Sigmoid colon (tissue), 7 donors: ENCODE measurements at places on chromosomes 7 and 10. TPM values are rescaled to one million over a fixed set of nuclear protein-coding genes. Genes with fewer than 3 reads are reported as not detected.

The UNC5B gene
- total RNA-seq = 1.8 TPM

- no peaks in the 10 kb centered on the region for H3K36me3 ChIP-seq
- no peaks in the 10 kb centered on the region for H3K27me3 ChIP-seq
- no peak overlapping the region for H3K4me3 ChIP-seq
- H3K4me1 ChIP-seq = no peaks in the 10 kb centered on the region
- H3K27ac ChIP-seq = no peak overlapping the region
These were observed 8.2 kb downstream of the BLNK start for GRCh38 chr10:96263176-96263575.

The LRIT1 gene
- not detected for total RNA-seq

- no peaks in the 10 kb centered on the region for H3K27me3 ChIP-seq
- peaks cover 4% of the 10 kb centered on the region for H3K4me1 ChIP-seq
- no peak within 1 kb of the TSS for H3K27ac ChIP-seq
- DNase-seq = no peak
- H3K36me3 ChIP-seq = peaks cover 2% of the 10 kb centered on the region
- no peak within 1 kb of the TSS for H3K4me3 ChIP-seq
These were observed at the start of gene SSMEM1 for GRCh38 chr7:130207642-130208041. Gene SSMEM1, plus strand, starts transcription at chr7:130207860. Its CDS starts 51 bp downstream, at chr7:130207911.

DNA sequence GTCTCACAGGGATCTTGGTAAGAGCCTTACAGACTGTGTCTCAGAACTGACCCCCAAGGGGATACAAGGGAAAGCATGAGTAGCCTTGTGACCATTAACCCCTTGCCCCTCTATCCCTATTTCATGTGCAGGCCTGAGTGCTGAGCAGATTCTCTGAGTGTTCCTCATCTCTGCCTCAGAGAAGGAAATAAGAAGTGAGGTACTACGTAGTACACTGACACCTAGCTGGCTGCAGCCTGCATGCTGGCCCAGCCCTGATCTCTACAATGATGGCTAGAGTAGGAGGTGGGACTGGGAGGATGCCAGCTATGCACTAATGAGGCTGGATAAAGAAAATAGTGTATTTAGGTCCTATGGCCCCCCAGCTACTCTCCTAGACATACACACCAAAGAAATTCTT is 174.9 kb upstream of the HPS1 start:
- no peaks in the 10 kb centered on the region for H3K4me1 ChIP-seq
- H3K27ac ChIP-seq = no peak overlapping the region
- H3K4me3 ChIP-seq = no peak overlapping the region
- H3K36me3 ChIP-seq = no peaks in the 10 kb centered on the region
- DNase-seq = no peak
- H3K27me3 ChIP-seq = no peaks in the 10 kb centered on the region

GRCh38 chr7:51327287-51327717 is 10.7 kb upstream of the COBL start:
- no peak overlapping the region for H3K27ac ChIP-seq
- no peak for DNase-seq
- no peaks in the 10 kb centered on the region for H3K27me3 ChIP-seq
- H3K36me3 ChIP-seq = no peaks in the 10 kb centered on the region
- H3K4me1 ChIP-seq = no peaks in the 10 kb centered on the region

- no peak for DNase-seq
- no peaks in the 10 kb centered on the region for H3K36me3 ChIP-seq
- H3K27me3 ChIP-seq = no peaks in the 10 kb centered on the region
- no peak overlapping the region for H3K27ac ChIP-seq
- H3K4me3 ChIP-seq = no peak overlapping the region
These were observed 105.8 kb upstream of the VIPR2 start for GRCh38 chr7:159250471-159250870.

DNA sequence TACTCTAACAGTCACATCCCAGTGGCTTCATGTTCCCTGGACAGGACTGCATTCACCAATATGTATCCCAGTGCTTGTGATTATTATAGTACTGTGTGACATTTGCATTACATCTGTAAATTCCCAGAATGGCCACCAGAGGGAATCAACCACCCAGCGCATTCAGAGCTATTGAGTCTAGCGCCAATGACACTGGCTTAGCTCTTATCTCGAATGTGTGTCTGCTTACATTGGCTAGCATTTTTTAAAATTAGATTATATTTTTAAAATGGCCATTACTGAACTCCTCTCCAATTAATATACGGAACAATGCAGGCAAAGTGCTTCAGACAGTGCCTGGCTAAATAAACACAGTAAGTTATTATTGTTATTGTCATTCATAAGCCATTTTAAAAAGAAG is 36.3 kb downstream of the TRIL start:
- peaks cover 10% of the 10 kb centered on the region for H3K4me1 ChIP-seq
- H3K27ac ChIP-seq = no peak overlapping the region
- H3K36me3 ChIP-seq = no peaks in the 10 kb centered on the region
- H3K4me3 ChIP-seq = no peak overlapping the region
- no peaks in the 10 kb centered on the region for H3K27me3 ChIP-seq

GRCh38 chr7:26168458-26169023 is 16.5 kb downstream of the NFE2L3 start:
- H3K4me1 ChIP-seq = no peaks in the 10 kb centered on the region
- no peak overlapping the region for H3K27ac ChIP-seq
- peaks cover 4% of the 10 kb centered on the region for H3K27me3 ChIP-seq
- no peaks in the 10 kb centered on the region for H3K36me3 ChIP-seq
- no peak for DNase-seq

GRCh38 chr7:95700917-95701316 is 71.4 kb upstream of the DYNC1I1 start:
- no peak for DNase-seq
- H3K27me3 ChIP-seq = no peaks in the 10 kb centered on the region
- no peaks in the 10 kb centered on the region for H3K36me3 ChIP-seq
- no peak overlapping the region for H3K4me3 ChIP-seq

DNA sequence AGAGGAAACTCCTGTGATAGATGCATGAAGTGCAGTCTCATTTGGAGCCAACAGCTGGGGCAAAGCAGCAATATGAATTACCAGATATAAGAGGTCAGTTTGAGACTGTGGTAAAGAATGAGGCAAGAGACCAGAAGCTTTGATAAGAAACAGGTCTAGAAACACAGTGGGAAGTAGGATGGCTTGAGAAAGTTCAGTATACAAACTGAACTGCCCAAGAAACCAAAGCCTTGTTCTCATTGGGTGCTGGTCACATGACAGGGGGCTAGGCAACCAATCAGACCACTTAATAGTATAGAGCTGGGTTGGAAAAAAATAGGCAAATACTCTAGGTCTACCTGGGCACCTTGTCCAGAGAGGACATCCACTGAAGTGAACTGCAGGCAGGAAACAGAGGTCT is 46.2 kb upstream of the PLCE1 start:
- DNase-seq = no peak
- H3K4me1 ChIP-seq = no peaks in the 10 kb centered on the region
- no peak overlapping the region for H3K27ac ChIP-seq

The WIPF3 gene
- 4.7 TPM for total RNA-seq

The ETV1 gene
- total RNA-seq = 13.6 TPM

GRCh38 chr10:20870834-20871233 is 26.3 kb downstream of the NEBL start:
- no peaks in the 10 kb centered on the region for H3K36me3 ChIP-seq
- no peaks in the 10 kb centered on the region for H3K27me3 ChIP-seq
- no peaks in the 10 kb centered on the region for H3K4me1 ChIP-seq

- H3K4me1 ChIP-seq = no peaks in the 10 kb centered on the region
- no peak overlapping the region for H3K4me3 ChIP-seq
- H3K36me3 ChIP-seq = no peaks in the 10 kb centered on the region
- no peak overlapping the region for H3K27ac ChIP-seq
- no peak for DNase-seq
- H3K27me3 ChIP-seq = no peaks in the 10 kb centered on the region
These were observed 119.5 kb upstream of the PRSS1 start for GRCh38 chr7:142629588-142630260.

The GNAT3 gene
- not detected for total RNA-seq

DNA sequence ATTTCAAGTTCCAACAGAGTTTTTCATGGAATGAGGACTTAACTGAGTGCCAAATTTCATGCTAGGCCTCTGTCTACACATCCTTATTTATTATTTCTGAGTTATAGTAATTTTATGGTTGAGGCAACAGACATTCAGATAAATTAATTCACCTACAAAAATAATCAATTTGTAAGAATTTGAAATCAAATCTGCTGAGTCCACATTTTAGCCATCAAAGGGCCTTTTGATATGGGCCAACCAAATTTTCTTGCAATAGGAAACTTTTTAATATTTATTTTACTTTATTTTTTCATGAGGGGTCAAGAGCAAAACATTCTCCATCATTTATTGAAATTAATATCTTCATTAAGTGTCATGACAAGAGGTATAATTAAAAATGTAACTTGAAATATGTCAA is 875.5 kb downstream of the NRG3 start:
- no peaks in the 10 kb centered on the region for H3K27me3 ChIP-seq
- no peaks in the 10 kb centered on the region for H3K36me3 ChIP-seq
- DNase-seq = no peak
- H3K27ac ChIP-seq = no peak overlapping the region

DNA sequence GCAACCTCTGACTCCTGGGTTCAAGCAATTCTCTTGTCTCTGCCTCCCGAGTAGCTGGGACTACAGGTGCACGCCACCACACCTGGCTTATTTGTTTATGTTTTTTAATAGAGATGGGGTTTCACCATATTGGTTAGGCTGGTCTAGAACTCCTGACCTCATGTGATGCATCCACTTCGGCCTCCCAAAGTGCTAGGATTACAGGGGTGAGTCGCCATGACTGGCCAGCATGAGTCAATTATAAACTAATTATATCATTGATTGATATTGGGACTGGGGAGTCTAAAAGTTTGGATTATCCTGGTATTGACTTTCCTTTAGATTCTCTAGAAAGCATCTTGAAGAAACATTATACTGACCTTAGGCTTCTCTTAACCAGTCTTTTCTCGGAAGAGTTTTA is 73.9 kb upstream of the CCNY start:
- H3K36me3 ChIP-seq = no peaks in the 10 kb centered on the region
- H3K4me1 ChIP-seq = no peaks in the 10 kb centered on the region
- DNase-seq = no peak

The MYO3A gene
- 0.33 TPM for total RNA-seq

- H3K36me3 ChIP-seq = no peaks in the 10 kb centered on the region
- DNase-seq = no peak
- H3K27ac ChIP-seq = no peak overlapping the region
- H3K4me3 ChIP-seq = no peak overlapping the region
- H3K27me3 ChIP-seq = no peaks in the 10 kb centered on the region
These were observed 506.7 kb downstream of the GLRX3 start for GRCh38 chr10:130642926-130643325.

DNA sequence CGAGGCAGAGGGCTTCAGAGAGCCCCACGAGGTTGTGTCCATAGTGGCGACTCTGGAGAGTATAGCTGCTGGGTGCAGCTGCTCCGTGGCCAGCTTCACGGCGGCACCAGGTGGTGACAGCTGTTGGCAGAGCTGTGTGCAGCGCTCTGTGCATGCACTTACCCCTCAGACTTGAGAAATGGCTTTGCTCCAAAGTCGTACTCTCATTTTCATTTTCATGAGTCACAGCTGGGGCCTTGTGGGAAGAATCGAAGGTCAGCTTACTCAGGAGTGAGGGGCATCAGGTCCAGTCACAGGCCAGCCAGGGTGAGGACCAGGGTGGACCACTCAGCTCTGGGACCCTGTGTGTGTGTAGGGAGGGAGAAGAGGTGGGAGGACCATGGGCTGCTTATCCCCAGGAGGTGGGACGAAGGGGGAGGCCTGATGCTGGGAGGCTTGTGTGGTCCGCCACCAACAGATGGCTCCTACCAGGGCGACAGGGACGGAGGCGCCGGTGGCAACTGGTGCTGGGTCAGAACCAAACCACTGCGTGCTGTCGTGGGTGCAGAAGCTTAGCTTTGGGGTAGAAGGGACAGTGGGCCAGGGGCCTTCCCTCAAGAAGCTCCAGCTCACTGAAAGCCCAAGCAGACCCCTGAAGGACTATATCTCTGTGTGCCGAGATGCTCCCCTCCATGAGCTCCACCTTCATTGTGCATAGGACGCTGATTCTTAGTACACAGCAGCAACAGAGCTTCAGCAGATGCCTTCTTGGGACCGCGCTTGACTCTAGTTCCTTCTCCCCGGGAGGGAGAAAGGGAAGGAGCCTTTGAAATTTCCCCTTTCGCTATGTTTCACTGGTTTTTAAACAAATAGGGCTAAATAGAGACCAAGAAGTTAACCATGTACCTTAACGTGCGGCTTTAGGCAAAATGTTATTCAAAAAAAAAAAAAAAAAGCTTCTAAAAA is 225.0 kb downstream of the CELF2 start:
- no peaks in the 10 kb centered on the region for H3K36me3 ChIP-seq
- no peaks in the 10 kb centered on the region for H3K27me3 ChIP-seq
- no peak overlapping the region for H3K4me3 ChIP-seq
- no peak for DNase-seq
- H3K4me1 ChIP-seq = no peaks in the 10 kb centered on the region

The ABI1 gene
- total RNA-seq = 37.3 TPM

The IDI2 gene
- not detected for total RNA-seq
